ENCODE measurements at places on chromosomes 5 and 9.

DNA sequence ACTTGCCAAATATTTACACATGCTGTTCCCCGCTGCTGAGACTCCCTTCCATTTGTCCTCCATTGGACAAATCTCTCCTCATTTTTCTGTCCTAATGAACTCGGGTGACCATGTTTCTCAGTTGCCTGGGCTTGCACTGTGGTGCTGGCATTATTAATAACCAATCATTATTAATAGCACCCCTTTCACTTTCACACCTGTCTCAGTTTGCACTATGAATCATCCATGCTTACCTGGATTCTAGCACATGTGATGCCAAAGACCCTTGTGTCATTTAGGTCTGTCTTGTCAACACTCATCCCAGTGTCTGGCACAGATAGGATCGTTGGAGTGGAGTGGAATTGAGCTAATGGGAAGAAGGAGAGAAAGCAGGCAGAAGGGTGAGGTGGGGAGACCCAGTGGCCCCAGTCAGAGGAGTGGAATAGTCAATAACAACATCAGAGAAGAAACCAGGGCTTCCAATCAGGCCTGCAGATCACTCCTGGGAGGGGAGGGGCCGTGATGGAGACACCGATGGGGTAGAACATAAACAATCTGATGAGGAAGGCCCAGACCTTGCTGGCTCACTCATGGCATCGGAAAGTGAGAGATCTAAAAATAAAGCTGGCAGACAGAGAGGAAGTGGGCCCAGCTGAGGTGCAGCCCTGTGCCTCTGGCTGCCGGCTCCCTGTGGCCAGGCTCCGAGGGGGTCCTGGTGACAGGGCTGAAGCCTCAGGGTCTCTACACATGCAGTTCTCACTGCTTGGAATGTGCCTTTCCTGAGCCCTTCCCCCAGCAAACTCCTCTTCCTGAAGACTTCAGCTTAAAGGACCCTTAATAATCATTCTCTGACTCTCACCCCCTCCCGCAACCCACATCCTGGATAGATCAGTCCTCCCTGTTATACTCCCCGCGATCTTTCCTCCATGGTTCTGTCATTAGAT lies 33.5 kb upstream of the CRB2 start:
- peak; percentile 23 for DNase-seq

DNA sequence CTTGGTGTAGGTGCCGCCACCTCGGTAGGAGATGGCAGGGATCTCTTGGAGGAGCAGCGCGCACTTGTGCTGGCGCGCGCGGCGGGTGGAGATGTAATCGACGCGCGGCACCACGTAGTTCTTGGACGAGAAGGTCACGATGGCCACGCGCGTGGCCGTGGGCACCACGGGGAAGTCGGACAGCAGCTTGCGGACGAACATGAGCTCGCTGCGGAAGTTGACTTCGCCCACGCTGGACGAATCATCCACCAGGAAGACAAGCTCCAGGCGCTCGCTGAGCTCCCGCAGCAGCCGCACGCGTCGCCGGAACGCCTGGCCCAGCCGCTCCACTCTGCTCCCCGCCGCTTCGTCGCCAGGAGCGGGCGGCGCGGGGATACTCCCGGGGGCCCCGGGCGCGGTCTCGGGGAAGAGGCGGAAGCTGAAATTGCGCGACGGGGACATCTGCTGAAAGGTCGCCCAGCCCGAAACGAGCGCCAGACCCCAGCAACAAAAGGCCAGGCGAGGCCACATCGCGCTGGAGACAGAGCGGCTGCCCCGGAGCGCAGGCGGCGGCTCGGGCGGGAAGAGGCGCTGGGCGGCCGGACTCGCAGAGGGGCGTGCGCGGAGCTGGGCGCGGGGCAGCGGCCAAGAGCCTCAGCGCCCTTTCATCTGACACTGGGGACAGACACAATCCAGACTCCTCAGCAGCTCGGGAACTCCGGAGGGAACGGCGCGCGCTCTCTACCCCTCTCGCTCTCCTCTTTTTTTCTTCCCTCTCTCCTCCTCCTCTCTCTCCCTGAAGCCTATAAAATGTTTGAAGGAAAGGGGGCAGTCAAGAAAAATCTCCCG lies at the start of gene SVEP1:
TSS of gene SVEP1 (minus strand) at position 708 of the 828 bp plus-strand sequence. CDS start at position 510, 198 bp downstream.
- peak; percentile 52 for DNase-seq

DNA sequence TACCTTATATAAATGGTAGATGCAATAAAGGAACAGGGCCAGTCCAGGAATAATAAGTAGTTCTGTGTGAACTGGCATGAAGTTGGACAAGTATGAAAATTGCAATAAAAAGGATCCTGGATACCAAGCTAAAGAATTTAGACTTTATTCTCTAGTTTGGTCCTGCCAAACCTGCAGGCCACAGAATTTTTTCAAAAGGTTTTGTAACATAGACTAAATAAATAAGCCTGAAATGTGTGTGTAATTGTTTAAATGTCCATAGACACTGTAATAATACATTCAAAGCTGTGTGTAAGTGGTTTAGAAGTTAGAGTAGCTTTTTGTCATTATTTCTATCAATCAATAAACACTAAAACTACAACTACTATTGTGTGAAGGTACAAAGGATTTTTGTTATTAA lies 75.8 kb upstream of the PLPP1 start:
- DNase-seq: no peak

GRCh38 chr5:87946271-87946670 lies 322.4 kb downstream of the TMEM161B start:
- no peak for DNase-seq

DNA sequence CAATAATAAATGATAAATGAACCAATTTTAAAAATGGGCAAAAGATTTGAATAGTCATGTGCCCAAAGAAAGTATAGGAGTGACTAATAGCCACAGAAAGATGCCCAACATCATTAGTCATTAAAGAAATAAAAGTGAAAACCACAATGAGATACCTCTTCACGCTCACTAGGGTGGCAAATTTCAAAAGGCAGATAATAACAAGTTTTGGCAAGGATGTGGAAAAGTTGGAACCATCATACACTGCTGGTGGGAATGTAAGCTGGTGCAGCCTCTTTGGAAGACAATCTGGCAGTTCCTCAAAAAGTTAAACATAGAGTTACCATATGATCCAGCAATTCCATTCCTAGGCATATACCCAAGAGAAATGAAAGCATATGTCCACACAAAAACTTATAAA lies 1819.8 kb downstream of the MAT2B start:
- DNase-seq: peak; percentile 37

- no peak for DNase-seq
Observed at GRCh38 chr9:110837401-110838005, 168.9 kb downstream of the MUSK start.

GRCh38 chr5:109553846-109554245 lies 135.9 kb upstream of the MAN2A1 start:
- DNase-seq: no peak

GRCh38 chr9:21210311-21210710 lies 3.4 kb upstream of the IFNA10 start:
- DNase-seq: no peak

DNA sequence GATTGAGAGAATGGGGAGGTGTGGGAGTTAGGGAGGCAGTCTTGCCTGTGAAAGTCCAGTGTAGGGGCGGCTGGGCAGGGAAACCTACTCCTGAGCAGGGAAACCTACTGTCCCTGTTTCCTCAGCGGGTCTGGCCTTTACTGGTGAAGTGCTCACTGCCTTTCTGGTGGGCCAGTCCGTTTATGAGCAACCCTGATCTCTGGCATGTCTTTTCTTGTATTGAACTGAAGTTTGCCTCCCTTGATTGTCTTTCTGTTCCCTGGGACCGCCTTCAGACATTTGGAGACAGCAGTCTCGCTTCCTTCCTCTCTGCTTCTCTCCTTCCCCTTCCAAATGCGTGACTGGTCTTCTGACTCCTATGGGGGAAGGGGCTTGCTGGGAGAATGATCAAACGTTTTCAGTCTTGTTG lies 2.9 kb downstream of the SNX18 start:
- DNase-seq: peak; percentile 70

- DNase-seq: peak; percentile 92
Observed at GRCh38 chr9:132214027-132214622, 52.3 kb downstream of the NTNG2 start.

GRCh38 chr5:65721720-65722574 lies at the start of the genes NLN and SGTB:
Gene NLN (plus strand): TSS chr5:65722205. CDS start chr5:65722374, 169 bp downstream.
Gene SGTB (minus strand): TSS chr5:65722109. CDS start chr5:65720807, 1,302 bp downstream.
- DNase-seq: peak; percentile 79

DNA sequence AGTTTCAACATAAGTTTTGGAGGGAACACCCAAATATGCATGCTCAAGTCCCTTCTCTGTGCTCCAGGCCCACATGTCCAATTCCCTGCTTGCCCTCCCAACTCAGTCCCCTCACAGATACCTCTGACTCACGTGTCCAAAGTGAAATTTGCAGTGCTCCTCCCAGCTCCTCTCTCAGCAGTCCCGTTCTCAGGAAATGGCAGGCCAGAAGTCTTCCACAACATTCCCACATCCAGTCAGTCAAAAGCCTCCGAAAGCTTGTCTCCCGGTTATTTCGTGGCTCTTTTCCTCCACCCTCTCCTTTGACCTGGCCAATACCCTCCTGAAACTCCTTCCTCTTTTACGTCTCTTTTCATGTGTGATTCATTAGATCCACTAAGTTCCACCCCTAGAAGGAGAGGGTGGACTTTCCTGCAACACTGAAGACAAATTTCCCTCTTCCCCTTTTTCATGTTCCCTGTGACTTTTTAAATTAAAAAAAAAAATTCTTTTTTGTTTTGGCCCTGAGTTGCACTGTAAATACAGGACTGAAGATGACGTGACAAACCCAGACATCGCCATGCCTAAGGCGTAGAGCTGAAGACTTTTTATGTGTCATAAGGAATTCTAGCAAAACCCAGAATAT lies 12.8 kb upstream of the MGAT1 start:
- DNase-seq: no peak

DNA sequence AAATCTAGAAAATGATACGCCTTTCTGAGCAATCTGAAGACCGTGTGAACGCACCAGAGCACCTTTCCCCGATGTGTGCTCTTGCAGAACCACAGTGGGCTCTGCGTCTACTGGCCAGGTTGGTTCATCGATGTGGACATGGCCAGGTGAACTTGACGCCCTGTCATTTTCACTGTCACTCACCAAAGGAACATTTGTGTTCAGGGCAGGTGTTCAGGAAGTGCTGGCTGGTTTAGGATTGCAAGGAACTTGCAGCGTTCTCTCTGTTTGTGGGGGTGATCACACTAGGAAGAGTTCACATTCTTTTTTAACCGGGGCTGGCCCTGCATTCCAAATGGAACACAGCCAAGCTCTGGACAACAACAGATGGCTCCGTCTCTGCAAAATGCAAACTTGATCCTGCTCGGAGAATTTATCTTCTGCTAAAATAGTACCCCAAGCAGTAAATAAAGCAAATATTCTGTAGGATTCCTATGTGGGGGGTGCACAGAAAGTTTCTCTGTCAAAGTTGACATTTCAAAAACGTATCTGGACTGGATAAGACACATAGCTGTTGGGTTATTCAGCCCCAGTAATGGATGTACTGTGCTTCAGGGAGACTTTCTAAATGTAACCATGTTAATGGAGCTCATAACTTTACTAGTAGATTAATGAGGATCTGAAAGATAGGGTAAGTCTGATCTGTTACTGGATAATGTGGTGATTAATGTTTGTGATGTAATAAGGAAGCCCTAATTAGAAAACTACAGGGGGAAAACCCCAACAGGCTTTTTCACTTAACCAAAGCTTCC lies 45.7 kb upstream of the FANCC start:
- peak; percentile 78 for DNase-seq

DNA sequence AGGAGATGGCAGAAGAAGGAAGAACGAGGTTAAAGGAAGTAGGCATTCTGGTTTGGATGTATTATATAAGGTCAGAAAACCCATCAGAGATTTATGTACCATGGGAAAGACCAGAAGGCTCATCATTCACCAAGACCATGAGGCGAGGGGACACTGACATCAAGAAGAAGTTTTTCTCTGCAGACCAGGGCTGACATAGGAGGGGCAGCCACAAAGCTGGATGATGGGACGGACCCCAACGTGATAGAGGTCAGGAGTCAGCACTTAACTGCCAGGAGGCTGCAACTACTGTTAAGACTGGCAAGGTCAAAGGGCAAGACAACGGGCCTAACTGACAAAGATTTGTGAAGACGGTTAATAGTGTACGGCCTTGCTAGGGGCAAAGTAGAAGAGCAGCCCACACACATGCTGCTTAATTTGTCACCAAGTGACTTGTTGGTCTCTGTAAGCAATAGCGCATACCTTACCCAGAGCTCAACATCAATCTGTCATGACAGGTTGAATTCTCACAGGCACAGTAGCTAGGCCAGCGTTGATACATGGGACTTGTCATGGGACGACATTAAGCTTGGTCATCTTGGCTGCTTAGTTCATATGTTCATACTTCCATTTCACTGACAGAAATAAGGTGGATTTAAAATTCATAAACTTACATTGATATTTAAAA lies 579.7 kb upstream of the CDH10 start:
- no peak for DNase-seq

- DNase-seq: no peak
Observed at GRCh38 chr9:83701286-83701685, 6.5 kb downstream of the UBQLN1 start.

GRCh38 chr5:115561176-115561575 lies 16.6 kb upstream of the FEM1C start:
- DNase-seq: no peak

GRCh38 chr9:100729336-100729895 lies 151.5 kb downstream of the CAVIN4 start:
- no peak for DNase-seq

GRCh38 chr5:12910641-12911040 lies 1006.4 kb upstream of the CTNND2 start:
- DNase-seq: peak; percentile 21

DNA sequence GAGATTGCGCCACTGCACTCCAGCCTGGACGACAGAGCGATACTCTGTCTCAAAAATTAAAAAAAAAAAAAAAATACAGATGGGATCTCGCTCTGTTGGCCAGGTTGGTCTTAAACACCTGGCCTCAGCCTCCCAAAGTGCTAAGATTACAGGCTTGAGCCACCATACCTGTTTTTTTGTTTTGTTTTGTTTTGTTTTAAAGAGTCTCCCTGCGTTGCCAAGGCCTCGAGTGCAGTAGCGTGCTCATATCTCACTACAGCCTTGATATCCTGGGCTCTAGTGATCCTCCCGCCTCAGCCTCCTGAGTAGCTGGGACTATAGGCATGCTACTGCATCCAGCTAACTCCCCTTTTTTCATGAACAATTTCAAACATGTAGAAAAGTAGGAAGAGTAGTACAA lies 7.2 kb downstream of the ATP6V0E1 start:
- no peak for DNase-seq

GRCh38 chr5:11396917-11397316 lies 507.3 kb downstream of the CTNND2 start:
- DNase-seq: no peak

DNA sequence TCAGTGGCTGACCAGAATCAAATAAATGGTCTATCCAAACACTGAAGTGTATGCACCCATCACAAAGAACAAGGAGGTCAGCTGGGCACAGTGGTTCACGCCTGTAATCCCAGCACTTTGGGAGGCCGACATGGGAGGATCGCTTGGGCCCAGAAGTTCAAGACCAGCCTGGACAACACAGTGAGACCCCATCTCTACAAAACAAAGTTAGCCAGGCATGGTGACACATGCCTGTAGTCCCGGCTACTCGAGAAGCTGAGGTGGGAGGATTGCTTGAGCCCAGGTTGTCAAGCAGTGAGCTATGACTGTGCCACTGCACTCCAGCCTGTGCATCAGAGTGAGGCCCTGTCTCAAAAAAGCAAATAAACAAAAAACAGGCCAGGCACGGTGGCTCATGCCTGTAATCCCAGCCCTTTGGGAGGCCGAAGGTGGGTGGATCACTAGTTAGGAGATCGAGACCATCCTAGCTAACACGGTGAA lies 40.5 kb downstream of the SEMA4D start:
- no peak for DNase-seq
